ENCODE measurements at places on chromosomes 12 and 14.

DNA sequence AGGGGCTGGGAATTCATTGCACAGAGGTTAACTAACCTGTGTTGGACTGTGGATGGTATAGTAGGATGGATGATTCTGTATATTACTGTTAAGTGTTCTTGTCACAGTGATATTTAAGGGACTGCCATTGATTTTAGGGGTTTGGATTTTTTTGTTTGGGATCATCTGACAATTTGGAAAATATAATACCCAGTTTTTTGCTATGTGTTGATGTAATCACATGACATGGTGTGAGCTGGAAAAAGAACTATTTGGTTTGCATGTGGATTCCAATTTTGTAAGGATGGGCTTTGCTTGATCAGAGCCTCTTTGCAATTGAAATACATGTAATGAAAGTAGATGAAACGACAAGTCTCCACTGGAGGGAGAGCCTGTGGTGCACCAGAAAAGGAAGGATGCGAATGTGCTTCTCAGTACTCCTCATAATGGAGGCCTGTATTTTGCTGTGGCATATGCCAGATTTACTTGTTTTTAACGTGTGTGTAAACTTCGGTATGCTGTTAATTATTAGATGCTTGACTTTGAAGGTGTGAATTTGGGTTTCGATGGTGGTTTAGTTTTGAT lies 2.7 kb downstream of the DYRK2 start:
- peak; percentile 25 for DNase-seq

GRCh38 chr14:91171291-91171690 lies 57.4 kb downstream of the DGLUCY start:
- DNase-seq: no peak

- DNase-seq: no peak
Measured at GRCh38 chr12:48379794-48380193, 29.1 kb upstream of the ZNF641 start.

GRCh38 chr14:86129426-86129825 lies 599.5 kb downstream of the FLRT2 start:
- DNase-seq: no peak

GRCh38 chr14:105059035-105059924 lies 6.0 kb downstream of the GPR132 start:
- DNase-seq: no peak

DNA sequence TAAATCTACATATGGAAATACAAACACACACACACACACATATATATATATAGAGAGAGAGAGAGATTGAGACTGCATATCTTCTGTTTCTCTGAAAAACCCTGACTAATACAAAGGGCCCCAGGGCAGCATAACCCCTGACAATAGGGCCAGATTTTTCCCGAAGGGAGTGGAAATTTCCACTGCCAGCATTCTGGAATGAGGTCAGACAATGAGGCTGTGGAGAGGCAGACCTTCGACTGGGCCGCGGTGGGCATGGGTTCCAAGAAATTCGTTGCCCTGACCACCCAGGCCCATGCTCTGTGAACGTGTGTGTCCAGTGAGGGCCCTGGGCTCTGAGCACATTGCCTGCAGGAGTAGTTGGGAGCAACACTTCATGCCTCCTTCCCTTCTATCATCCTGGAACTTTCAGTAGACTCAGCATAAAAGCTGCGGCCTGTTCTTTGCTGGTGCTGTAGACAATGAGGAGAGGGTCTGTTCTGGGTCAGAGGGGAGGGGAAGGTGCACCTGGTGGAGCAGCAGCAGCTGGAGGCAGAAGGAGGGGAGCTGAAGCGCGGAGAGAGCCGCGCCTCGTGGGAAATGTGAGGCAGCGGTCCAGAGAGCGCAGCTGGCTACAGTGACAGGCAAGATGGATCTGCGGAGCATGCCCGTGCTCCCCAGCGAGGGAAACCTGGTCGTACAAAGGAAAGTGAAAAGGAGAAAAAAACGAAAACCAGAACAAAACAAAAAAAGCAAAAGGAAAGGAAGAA lies 25.6 kb upstream of the CCDC60 start:
- DNase-seq: no peak

DNA sequence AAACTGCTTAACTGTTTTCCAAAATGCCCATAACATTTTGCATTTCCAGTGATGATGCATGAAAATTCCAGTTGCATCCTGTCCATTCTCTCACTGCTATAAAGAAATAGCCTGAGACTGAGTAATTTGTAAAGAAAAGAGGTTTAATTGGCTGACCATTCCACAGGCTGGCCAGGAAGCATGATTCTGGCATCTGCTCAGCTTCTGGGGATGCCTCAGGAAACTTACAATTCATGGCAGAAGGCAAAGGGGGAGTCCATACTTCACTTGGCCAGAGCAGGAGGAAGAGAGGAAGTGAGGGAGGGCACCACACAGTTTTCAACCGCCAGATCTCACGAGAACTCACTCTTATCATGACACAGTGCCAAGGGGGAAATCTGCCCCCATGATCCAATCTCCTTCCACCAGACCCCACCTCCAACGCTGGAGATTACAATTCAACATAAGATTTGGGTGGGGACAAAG lies 18.2 kb upstream of the CLEC2D start:
- DNase-seq: no peak

GRCh38 chr12:105852496-105852895 lies 286.3 kb downstream of the NUAK1 start:
- DNase-seq: no peak

GRCh38 chr12:21459474-21459873 lies 22.0 kb downstream of the PYROXD1 start:
- no peak for DNase-seq

- DNase-seq: peak; percentile 85
Measured at GRCh38 chr12:63668028-63668799, at the start of gene DPY19L2. TSS of gene DPY19L2 (minus strand) at chr12:63668493. CDS start at chr12:63668393, 100 bp downstream.

DNA sequence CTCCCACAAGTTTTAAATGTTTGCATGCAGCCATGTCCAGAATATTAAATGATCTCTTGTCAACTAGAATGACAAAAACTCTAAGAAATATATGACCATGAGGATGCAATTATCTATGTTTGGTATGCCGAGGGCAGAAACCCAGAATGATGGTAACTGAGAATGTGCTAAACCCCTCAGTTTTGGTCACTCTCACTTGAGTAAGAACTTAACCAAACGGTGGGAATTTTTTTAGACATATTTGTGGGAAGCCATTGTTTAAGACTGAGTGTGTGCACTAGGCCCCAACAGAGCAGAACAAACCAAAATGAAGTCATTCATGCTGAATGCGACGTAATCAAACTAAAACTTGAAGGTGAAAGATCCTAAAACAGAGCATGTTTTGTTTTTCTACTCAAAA lies 1927.9 kb upstream of the SEL1L start:
- DNase-seq: no peak

DNA sequence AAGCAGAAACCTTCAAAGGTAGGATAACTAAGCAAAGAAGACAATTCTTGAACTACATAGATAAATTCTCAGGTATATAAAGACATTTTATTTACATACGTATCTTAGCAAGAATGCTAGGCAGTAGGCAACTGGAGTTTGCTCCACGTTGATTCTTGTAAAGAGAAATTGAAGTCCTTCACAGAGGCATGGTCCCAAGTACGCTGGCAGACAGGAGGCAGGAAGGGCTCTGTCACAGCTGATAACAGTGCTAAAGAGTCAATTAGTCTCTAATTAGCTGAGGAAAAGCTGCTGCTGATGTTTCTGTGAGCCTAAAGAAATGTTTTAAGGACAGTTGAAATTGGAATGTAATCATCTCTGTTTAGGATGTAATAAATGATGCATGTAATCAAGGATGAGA lies 146.8 kb downstream of the METTL25 start:
- no peak for DNase-seq

DNA sequence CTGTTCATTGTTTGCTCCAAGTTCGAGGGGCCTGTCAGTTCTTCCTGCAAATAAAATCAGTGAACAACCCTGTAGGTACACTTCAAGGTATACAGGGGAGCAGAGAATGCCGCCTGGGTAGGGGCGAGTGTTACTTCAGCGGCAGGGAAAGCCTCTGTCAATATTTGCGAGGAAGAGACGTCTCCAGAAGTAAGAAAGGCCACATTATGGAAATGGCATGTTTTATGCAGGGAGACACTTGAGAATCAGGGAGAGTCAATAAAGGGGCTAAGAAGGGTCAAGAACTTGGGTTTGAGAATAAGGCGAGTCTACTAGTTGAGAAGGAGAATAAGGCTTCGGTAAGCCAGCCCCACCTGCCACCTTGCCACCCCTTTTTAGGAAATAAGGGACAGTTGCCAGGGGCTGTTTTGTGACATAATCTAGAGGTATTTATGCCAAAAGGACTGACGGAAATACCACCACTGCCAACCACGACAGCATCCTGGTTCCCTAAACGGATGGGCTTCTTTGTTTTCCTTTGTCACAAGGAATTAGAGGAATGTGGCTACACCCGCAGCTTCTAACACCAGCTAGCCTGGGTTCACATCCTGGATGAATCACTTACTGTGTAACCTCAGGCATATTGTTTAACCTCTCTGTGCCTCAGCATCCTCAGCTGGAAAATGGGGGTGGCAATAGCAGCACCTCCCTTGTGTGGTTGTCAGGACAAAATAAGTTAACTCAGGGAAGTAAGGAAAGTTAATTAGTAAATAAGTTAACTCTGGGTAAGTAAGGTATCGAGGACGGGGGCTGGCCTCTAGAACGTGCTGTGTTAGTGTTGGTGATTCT lies 67.7 kb downstream of the EID3 start:
- DNase-seq: no peak

- DNase-seq: no peak
Measured at GRCh38 chr14:64728856-64729255, 24.6 kb downstream of the PLEKHG3 start.

- no peak for DNase-seq
Measured at GRCh38 chr12:3133405-3133783, 56.2 kb downstream of the TSPAN9 start.

- DNase-seq: no peak
Measured at GRCh38 chr12:54409267-54409666, 9.8 kb downstream of the ITGA5 start.

DNA sequence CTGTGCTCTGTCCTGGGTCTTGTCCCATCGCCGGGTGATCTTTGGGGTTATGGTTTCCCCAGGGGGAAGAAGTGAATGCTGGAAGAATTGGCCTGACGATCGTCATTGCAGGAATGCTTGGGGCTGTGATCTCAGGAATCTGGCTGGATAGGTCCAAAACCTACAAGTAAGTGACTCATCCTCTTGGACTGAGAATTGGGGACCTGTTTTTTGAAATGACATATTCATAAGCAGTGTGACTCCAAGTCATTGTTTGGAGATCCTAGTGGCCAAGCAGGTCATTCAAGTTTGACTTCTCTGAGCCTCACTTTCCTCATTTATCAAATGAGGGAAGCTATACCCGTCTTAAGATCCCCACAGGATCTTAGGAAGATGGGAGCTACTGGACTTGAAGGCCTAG lies 25.8 kb downstream of the ERG28 start:
- no peak for DNase-seq

- DNase-seq: no peak
Measured at GRCh38 chr14:23209651-23210423, 26.4 kb upstream of the SLC7A8 start.

DNA sequence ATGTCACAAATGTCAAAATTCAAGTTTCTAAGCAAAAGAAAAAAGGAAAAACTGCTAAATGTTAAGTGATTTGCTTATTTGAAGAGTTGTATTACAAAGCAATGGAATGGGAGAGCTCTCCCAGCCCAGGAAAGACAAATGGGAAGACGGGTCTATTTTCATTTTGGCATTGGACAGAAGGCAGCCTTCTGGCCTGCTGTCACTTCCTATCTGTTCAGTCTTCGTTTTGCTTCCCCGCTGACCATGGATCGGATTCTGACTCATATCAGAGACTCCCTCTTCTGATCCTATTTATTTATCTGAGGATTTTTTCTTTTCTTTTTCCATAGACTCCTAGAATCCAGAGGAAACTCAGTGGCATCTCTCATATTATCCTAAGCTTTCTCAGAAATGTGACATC lies 634.9 kb downstream of the DIO2 start:
- DNase-seq: no peak

DNA sequence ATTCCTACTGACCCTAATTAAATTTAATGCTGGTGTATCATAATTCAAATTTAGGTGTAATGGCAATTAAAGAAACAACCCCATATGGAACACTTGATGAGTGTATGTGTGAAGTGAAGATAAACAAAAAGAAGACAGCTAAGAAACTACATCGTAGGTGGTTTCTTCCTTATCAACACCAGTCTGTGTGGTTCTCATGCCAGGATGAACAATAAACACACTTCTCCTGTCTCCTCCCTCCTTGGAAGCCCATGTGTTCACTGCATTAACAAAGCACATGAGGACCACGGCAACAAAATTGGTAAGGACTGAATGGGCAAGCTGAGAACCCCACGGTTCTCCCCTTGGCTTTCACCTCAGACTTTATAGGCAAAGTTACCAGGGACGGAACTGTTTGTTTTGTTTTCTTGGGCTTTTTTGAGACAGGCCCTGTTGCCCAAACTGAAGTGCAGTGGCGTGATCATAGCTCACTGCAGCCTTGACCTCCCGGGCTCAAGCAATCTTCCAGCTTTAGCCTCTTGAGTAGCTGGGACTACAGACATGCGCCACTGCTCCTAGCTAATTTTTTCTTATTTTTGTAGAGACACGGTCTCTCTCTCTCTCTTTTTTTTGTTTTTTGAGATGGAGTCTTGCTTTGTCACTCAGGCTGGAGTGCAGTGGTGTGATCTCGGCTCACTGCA lies 71.0 kb downstream of the TRAFD1 start:
- no peak for DNase-seq

GRCh38 chr14:64605926-64606685 lies 56.3 kb downstream of the PPP1R36 start:
- DNase-seq: no peak

DNA sequence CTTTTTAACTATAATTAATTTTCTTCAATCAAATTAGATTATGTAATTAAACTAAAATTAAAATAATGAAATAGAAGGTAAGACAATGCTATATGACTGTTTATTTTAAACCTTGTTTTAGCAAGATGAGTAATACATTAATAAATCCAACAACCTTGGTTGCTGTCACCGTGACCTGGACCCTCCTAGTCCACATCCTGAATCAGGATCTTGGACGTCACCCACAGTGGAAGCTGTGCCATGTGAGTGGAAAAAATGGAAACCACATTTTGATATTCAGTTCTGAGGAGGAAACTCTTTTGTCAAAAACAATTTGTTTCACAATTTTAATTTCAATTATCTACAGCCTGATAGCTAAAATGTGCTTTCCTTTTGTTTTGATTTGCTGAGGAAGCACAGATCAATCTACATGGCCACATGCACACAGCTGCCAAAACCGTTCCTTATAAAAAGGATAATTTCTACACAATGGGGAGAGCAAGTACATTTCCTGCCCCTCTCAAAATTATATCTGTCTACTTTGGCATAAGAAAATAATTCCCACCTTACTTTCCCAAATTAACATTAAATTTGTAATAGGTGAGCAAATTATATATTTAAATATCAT lies 255.5 kb downstream of the RASSF9 start:
- no peak for DNase-seq

DNA sequence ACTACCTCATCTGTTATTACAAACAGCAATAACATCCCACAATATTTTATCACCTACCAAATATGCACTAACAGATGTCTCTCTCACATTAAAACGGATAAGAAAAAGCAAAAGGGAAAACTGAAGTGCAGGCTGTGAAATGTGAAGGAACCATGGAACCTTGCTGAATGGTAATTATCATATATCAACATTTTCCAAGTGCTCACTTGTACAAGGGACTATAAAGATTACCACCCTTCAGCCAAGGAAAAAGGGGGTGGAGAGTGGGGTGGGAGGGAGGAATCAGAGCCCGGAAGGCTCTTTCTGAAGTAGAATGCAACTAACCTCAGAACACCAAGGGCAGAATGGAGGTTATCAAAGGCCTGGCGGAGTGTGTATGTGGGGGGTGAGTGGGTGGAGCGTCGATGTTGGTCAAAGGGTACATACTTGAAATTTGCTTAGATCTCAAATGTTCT lies 1.2 kb downstream of the SNX6 start:
- DNase-seq: no peak

Measured in NCI-H748 treated with DMSO at 0.1 percent for 48 hours (cell line).